Non-pigmented ciliary epithelial cell (primary cell): ENCODE measurements at places on chromosomes 13 and 19.

GRCh38 chr13:33483471-33483870, 197.9 kb upstream of the STARD13 start:
- DNase-seq: no peak

DNA sequence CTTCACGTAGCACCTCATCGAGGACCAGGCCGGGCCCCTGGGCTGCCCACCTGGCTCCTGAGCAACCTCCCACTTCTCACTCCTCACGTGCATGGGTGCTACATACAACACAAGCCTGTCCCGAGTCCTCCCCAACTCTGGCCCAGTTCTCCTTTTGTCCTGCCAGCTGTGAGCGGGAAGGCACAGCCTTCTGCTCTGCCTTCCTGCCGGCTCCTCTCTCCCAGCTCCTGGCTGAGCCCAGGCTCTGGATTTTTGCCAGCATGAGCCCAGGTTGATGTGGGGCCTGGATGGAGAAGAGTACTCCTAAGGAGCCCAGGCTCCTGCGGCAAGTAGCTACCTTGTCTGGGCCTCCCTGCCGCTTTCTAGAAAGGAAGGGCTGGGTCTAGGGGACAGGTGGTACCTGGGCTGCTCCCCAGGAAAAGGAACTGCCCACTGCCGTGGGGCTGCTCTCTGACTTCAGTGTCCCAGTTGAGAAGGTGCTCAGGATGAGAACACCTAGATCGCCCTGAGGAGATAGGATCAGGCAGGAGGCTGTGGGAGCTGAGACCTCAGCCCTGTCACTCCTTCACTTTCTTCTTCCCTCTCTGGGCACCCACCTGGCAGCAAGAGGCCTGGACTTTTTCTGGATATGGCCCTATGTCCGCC, 23.6 kb downstream of the LYL1 start:
- DNase-seq: no peak

DNA sequence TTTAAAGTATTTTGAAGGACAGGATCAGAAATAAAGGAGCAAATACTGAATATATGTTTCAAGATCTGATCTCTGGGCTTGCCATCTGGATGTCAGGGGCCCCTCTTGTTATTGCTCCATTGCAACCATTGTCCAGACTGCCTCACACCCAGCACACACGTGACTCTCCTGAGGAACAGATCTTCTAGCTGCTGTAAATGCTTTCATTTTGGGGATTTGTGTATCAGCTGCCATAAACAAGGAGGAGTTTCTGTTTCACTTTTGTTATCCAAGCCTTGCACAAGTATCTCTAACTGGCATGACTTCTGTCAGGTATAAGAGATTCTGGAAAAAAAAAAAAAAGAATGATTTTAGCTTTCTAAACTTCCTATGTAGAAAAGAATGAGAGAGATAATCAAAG, 1624.1 kb upstream of the PRR20A start:
- DNase-seq: no peak

DNA sequence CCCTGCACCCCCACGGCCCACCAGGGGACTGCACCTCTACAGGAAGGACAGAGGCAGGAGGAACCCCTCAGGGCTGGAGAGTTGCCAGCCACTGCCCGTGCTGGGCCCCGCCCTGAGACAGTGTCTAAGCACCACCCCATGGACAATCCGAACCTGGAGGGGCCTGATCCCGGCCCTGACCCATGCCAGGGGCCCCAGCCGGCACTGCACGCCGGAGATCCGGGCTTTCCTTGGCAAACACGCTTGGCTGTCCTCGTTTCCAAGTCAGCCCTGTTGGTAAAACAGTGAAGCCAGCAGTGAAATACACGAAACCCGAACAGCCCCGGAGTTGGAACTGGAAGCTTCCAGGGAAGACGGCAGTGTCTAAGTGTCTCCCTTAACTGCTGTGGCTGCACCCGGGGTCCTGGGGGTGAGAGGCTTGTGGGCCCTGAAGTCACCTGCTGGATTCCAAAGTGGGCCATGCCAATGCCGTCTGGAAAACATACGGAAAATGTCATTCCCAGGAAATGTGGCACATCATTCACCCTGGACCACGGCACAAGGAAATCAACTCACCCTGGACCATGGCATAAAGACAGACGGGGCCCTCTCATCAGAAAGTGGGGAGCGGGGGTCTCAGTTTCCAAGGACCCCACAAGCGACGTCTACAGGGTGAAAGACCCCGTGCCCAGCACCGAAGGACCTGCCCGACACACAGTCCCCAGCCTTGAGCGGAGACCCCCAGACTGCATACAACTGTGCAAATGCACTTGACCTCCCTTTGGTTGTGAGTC, 30.9 kb downstream of the RASA3 start:
- DNase-seq: no peak

GRCh38 chr19:14432791-14433553, at the start of gene PKN1:
Gene PKN1 (plus strand): TSS chr19:14433306. CDS start chr19:14433522, 216 bp downstream.
- DNase-seq: no peak

- no peak for DNase-seq
These were observed 3.2 kb downstream of the TTC9B start for GRCh38 chr19:40214936-40215335.
